ENCODE measurements at places on chromosomes 16 and 17. TPM values are rescaled to one million over a fixed set of nuclear protein-coding genes. Genes with fewer than 3 reads are reported as not detected.

- no peak overlapping the region for H3K27ac ChIP-seq
- no peak for DNase-seq
- H3K4me3 ChIP-seq: no peak overlapping the region
- no peaks in the 10 kb centered on the region for H3K36me3 ChIP-seq
These were observed 87.1 kb downstream of the PLXDC1 start for GRCh38 chr17:39064374-39064773.

DNA sequence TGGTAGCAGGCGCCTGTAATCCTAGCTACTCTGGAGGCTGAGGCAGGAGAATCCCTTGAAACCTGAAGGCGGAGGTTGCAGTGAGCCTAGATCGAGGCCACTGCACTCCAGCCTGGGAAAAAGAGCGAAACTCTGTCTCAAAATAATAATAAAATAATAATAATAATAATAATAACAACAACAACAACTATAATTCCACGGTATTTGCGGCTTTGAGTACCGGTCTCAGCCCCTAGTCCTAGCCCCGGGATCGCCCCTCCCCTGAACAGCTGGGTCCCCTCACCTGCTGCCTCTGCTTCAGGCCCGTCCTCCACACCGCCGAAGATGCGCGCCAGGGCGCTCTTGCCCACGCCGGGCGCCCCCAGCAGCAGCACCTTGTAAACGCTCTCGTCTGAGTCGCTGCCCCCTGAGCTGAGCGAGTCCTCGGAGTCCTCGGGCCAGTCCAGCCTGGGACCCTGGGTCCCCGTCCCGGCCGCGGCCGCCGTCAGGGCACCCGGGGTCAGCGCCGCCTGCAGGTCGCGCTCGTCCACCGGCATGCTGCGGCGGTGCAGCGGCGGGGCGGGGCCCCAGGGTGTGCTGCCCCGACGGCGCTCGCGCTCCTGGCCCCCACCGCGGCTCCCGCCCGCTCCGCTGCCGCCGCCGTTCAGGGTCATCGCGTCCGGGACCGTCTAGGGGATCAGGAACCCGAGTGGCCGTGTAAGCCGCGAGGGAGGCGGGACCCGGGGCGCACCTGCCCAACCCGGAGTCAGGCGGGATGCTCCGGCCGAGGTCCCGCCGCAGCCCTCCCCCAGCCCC is 611 bp downstream of the RRAD start:
- H3K27me3 ChIP-seq: peaks cover 28% of the 10 kb centered on the region
- H3K4me1 ChIP-seq: peaks cover 16% of the 10 kb centered on the region
- DNase-seq: peak; percentile 19
- H3K27ac ChIP-seq: no peak overlapping the region
- H3K4me3 ChIP-seq: no peak overlapping the region

DNA sequence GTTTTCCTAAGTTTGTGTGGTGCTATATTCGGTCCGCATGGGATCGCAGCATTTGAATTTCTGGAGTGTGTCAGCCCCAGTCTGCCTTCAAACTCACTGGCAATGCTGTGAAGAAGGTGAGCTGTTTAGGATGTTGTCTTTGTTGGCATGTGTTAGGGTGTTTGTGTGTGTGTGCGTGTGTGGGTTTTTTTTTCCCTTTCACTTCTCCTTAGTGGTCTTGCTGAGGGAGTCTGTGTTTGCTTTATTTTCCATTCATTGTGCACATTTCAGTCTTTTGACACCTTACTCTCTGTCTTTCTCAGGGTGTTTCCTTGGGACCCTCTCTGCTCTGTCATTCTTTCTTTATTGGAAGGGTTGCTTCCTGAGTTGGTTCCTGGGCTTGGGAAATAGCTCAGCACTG is 27.7 kb upstream of the RBFOX1 start:
- no peaks in the 10 kb centered on the region for H3K36me3 ChIP-seq
- H3K27me3 ChIP-seq: peaks cover 5% of the 10 kb centered on the region
- no peak for DNase-seq
- H3K4me1 ChIP-seq: no peaks in the 10 kb centered on the region
- no peak overlapping the region for H3K4me3 ChIP-seq

DNA sequence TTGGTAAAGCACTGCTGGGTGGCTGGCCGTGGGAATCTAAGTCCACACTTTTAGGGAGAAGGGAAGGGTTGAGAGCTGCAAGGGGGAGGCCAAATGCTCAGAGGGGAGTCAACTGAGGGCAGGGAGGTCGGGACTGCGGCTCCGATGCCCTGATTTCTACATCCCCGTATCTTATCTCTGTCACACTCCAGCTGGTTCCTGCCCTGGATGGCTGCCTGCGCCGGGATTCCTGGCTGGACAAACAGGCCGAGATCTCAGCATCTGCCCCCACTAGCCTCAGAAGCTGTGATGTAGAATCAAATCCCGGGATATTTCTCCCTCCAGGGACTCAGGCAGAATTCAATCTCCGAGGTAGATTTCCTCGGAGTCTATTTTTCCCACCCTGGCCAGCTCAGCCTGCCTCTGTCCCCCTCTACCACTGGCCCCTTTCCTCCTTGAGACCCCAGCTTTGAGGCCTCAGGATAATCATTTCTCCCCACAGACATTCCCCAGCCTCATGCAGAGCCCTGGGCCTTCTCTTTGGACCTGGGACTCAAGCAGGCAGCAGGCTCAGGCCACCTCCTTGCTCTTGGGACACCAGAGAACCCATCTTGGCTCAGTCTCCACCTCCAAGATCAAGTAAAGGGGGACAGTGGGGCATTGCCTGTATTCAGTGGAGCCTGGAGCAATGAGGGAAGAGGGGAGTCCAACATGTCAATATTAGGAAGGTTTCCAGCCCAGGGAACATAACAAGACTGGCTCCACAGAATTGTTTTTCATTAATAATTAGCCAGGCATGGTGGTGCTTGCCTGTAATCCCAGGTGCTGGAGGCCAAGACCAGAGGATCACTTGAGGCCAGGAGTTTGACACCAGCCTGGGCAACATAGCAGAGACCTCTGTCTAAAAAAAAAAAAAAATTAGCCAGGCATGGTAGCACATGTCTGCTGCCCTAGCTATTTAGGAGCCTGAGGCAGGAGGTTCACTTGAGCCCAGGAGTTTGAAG is 1.8 kb downstream of the SHBG start:
- DNase-seq: no peak
- no peaks in the 10 kb centered on the region for H3K27me3 ChIP-seq
- no peak overlapping the region for H3K4me3 ChIP-seq
- H3K36me3 ChIP-seq: no peaks in the 10 kb centered on the region
- H3K4me1 ChIP-seq: peaks cover 15% of the 10 kb centered on the region
- no peak overlapping the region for H3K27ac ChIP-seq

DNA sequence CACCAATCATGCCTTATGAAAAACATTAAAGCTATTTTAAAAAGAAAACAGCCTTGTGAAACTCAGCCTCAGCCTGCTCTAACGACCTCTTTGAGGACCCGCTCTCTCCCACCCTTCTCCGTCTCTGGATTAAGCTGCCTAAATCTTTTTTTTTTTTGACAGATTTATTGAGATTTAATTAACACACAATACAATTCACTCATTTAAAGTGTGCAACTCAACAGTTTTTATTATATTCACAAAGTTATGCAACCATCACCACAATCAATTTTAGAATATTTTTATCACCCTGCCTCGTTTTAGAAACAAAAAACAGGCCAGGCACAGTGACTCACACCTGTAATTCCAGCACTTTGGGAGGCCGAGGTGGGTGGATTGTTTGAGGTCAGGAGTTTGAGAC is 8.4 kb downstream of the CDR2L start:
- H3K4me3 ChIP-seq: no peak overlapping the region
- H3K36me3 ChIP-seq: no peaks in the 10 kb centered on the region
- DNase-seq: no peak
- H3K4me1 ChIP-seq: no peaks in the 10 kb centered on the region

DNA sequence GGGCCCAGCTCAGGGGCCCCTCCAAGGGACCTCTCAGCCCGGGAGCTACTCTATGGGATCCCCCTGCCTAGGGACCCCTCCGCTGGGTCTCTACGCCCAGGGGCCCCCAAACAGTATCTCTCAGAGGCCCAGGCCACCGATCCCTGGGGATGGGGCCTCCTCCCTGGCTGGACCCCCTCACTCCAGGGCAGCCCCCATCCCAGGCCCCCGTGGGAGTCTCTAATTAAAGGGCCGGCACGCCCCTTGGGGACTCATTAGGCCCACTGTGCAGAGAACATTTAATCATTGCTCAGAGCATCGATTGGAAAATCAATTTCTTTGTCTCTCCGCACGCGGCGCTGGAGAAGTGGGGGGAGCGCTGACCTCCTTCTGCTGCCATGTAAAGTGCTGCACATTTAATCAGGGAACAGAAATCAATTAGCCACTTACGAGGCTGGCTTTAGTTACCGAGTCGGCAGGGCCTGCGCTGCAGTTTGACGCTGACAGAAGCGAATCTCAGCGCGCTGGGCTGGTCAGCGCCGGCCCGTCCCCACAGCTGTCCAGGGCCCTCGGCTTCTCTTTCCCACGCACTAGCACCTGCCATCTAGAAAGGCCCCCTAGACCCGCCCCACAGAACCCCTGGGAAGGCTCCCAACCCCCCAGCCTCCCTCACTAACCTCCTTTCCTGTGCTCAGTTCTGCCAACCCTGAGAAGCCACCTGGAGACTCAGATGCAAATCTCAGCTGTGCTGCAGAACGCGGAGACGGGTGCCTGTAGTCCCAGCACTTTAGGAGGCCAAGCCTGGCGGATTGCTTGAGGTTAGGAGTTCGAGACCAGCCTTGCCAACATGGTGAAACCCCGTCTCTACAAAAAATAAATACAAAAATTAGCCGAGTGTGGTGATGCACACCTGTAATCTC is 20.2 kb upstream of the C1QL1 start:
- H3K27me3 ChIP-seq: peaks cover 35% of the 10 kb centered on the region
- no peaks in the 10 kb centered on the region for H3K36me3 ChIP-seq
- no peak overlapping the region for H3K4me3 ChIP-seq
- no peak overlapping the region for H3K27ac ChIP-seq

DNA sequence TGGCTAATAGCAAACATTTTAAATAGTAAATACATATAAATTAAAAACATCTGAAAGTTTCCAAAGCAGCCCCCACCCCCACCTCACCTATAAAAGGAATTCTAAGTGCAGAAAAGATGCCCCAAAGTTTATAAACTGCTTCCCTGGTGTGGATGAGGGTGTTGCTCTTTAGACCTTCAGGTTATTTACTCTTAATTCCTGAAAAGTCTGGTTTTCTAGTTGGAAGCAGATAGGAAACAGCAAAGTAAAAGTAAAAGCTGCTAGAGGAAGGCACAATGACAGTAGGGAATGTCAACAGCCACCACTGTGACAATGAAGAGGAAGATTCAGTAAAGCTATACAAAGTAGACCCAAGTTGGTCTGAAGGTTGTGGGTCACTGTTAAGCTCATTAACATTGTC is 37.8 kb downstream of the SSH2 start:
- H3K36me3 ChIP-seq: no peaks in the 10 kb centered on the region
- no peak overlapping the region for H3K27ac ChIP-seq
- H3K27me3 ChIP-seq: no peaks in the 10 kb centered on the region
- H3K4me3 ChIP-seq: no peak overlapping the region
- DNase-seq: no peak
- no peaks in the 10 kb centered on the region for H3K4me1 ChIP-seq

DNA sequence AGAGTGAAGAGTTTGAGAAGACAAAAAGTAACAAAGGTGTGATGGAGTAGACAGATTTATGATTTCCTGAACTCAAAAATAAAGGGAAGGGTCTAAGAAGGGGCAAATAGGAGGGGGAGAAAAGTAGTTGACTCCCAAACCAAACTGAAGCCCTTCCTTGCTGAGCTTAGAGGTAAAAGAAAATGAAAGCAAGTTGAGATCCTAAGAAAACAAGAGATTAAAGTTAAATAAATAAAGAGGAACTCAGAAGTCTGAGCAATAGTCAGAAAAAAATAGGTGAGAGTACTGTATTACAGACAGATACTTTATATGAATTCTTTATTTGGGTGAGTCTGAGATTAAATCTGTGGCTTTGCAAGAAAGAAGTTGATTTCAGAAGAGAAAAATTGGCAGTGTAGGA is 3.3 kb upstream of the PSMD12 start:
- H3K36me3 ChIP-seq: no peaks in the 10 kb centered on the region
- H3K4me1 ChIP-seq: peaks cover 17% of the 10 kb centered on the region
- no peak overlapping the region for H3K27ac ChIP-seq
- DNase-seq: no peak

DNA sequence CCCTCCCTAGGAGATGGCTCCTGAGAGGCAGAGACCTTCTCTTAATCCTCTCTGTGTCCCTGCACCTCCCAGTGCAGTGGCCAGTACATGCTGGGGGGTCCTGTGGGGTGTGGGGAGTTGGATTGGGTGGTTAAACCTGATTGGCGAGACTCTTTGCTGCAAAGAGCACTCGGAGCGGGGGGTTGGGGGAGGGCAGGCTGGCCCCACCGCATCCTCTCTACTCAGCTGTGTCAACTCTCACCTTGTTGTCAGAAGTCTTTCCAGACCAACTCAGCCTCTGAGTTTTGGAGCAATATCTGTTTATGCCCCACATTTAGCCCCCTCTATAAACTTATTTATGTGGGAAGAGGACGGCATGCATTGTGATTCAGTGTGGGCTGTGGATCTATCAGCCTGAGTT is 40.0 kb downstream of the SMARCE1 start:
- H3K27me3 ChIP-seq: no peaks in the 10 kb centered on the region
- no peaks in the 10 kb centered on the region for H3K36me3 ChIP-seq
- peak overlapping the region; percentile 17 for H3K4me3 ChIP-seq
- peak; percentile 67 for DNase-seq

DNA sequence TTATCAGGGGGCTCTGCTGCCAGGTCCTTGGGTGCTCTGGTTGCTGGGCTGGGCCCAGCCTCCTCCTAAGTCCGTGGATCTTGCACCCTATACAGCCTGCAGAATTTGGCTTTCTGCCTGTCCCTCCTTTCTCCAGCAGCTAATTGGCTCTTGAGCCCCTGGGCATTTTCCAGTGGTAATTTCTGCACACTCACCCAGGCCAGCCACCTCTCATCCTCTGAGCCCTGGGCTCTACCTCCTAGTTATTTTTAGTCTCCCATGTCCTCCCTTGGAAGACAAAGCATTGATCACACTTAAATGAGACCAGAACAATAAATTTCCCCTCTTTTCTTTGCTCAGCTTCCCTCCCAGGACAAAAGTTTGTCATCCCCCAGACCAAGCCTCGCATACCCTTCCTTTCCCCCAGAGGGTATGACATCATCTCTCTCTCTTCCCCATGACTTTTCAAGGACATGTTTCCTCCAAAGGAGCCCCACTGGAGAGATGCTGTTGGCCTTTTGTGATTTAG is 38.1 kb downstream of the C17orf75 start:
- no peak overlapping the region for H3K4me3 ChIP-seq
- no peaks in the 10 kb centered on the region for H3K27me3 ChIP-seq
- no peaks in the 10 kb centered on the region for H3K4me1 ChIP-seq
- H3K36me3 ChIP-seq: no peaks in the 10 kb centered on the region
- no peak for DNase-seq

The PIPOX gene
- 4.4 TPM for total RNA-seq

The TBX6 gene
- 0.47 TPM for total RNA-seq

The MT4 gene
- total RNA-seq: not detected
